Right renal cortex interstitium (tissue), 3 donors: ENCODE measurements at places on chromosomes 12 and 14. TPM values are rescaled to one million over a fixed set of nuclear protein-coding genes. Genes with fewer than 3 reads are reported as not detected.

The PLCZ1 gene
- polyA plus RNA-seq = 0.47 TPM

The GSKIP gene
- polyA plus RNA-seq = 32.4 TPM

The NFATC4 gene
- 50.5 TPM for polyA plus RNA-seq

The ASIC1 gene
- 4.0 TPM for polyA plus RNA-seq

DNA sequence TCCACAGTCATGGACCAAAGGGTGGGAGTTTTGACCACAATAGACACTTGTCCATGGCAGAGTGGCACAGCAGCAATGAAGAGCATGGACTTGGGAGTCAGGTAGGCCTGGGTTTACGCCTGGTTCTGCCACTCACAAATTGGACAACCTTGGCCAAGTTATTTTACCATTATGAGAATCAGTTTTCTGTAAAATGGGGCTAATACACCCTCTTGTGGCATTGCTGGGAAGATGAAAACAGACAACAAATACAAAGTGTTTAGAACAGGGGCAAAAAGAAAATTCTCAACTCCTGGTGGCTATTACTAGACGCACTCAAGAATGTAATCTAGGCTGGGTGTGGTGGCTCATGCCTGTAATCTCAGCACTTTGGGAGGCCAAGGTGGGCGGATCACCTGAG is 2.6 kb downstream of the C12orf43 start:
- DNase-seq = no peak

- no peak for DNase-seq
Observed at GRCh38 chr12:49553512-49554088, 14.3 kb downstream of the MCRS1 start.

GRCh38 chr12:52835271-52836041 is 1.3 kb upstream of the KRT79 start:
- DNase-seq = no peak

- no peak for DNase-seq
Observed at GRCh38 chr14:83019744-83020414, 1486.2 kb upstream of the SEL1L start.
